ENCODE measurements at places on chromosomes 7 and 10. TPM values are rescaled to one million over a fixed set of nuclear protein-coding genes. Genes with fewer than 3 reads are reported as not detected.

DNA sequence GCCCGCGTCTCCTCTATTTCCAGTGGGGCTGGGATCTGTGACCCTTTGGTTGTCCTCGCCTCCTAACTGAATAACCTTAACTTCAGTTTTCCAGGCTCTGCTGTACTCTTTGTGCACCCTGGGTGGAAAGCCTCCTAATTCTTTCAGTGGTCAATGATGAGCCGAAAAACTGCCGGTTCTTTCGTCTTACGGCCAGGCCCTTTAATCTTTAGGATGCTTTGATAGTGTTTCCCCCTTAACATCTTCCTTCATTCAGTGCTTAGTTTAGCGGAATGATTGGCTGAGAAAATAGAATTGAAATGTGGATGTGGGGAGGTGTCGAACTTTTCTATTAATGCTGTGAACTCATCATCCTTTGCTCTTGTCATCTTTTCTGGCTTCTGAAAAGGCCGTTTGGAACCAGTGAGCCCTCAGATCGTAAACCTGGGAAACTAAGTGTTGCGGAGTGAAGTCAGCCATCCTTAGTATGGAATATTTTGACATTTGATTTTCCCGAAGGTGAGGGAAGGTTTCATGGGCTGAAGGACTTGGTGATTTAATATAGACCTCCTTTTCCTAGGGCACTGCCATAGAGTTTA, 847 bp downstream of the GARS1 start:
- H3K4me3 ChIP-seq: peak overlapping the region; percentile 96
- no peak for DNase-seq
- H3K27me3 ChIP-seq: no peaks in the 10 kb centered on the region
- peaks cover 18% of the 10 kb centered on the region for H3K4me1 ChIP-seq

- H3K36me3 ChIP-seq: no peaks in the 10 kb centered on the region
- H3K27me3 ChIP-seq: no peaks in the 10 kb centered on the region
- H3K27ac ChIP-seq: no peak overlapping the region
- no peak overlapping the region for H3K4me3 ChIP-seq
Measured at GRCh38 chr10:91672021-91672608, 39.2 kb upstream of the PPP1R3C start.

GRCh38 chr10:86533328-86533727, 11.7 kb upstream of the WAPL start:
- DNase-seq: no peak
- H3K27ac ChIP-seq: no peak overlapping the region
- H3K4me3 ChIP-seq: no peak overlapping the region
- H3K36me3 ChIP-seq: no peaks in the 10 kb centered on the region
- no peaks in the 10 kb centered on the region for H3K27me3 ChIP-seq
- H3K4me1 ChIP-seq: no peaks in the 10 kb centered on the region

- H3K36me3 ChIP-seq: no peaks in the 10 kb centered on the region
- no peak overlapping the region for H3K4me3 ChIP-seq
- no peak for DNase-seq
- H3K4me1 ChIP-seq: no peaks in the 10 kb centered on the region
- no peaks in the 10 kb centered on the region for H3K27me3 ChIP-seq
- no peak overlapping the region for H3K27ac ChIP-seq
Measured at GRCh38 chr10:2294739-2295138, 557.4 kb upstream of the ADARB2 start.

HDAC9 gene
- 33.4 TPM for total RNA-seq

PPIA gene
- 945 TPM for total RNA-seq

DNA sequence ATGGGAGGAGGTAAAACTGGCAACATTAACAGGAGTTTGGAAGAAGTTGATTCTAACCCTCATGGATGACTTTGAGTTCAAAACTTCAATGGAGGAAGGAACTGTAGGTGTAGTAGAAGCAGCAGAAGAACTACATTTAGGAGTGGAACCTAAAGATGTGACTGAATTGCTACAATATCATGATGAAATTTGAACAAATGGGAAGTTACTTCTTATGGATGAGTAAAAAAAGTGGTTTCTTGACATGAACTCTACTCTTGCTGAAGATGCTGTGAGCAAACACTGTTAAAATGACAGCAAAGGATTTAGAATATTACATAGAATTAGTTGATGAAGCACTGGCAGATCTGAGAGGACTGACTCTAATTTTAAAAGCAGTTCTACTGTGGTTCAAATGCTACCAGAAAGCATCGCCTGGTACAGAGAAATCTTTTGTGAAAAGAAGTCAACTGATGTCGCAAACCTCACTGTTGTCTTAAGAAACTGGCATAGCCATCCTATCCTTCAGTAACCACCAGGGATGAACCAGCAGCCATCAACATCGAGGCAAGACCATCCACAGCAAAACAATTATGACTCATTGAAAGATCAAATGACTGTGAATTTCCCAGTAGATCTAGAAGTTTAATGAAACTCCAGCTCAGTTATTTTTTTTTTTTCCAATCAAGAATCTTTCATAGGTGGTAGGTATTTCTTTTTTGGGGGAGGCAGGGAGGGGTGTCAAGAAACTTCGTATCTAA, 20.8 kb downstream of the BRAF start:
- H3K27me3 ChIP-seq: no peaks in the 10 kb centered on the region
- DNase-seq: no peak
- H3K4me1 ChIP-seq: no peaks in the 10 kb centered on the region
- no peaks in the 10 kb centered on the region for H3K36me3 ChIP-seq
- no peak overlapping the region for H3K27ac ChIP-seq

GRCh38 chr10:102720337-102720736, 5.9 kb downstream of the SFXN2 start:
- H3K36me3 ChIP-seq: no peaks in the 10 kb centered on the region
- H3K27me3 ChIP-seq: no peaks in the 10 kb centered on the region
- no peak for DNase-seq

- no peak for DNase-seq
- H3K4me1 ChIP-seq: no peaks in the 10 kb centered on the region
- H3K36me3 ChIP-seq: no peaks in the 10 kb centered on the region
- no peaks in the 10 kb centered on the region for H3K27me3 ChIP-seq
- H3K4me3 ChIP-seq: no peak overlapping the region
Measured at GRCh38 chr7:46432708-46433107, 511.6 kb upstream of the IGFBP3 start.

DNA sequence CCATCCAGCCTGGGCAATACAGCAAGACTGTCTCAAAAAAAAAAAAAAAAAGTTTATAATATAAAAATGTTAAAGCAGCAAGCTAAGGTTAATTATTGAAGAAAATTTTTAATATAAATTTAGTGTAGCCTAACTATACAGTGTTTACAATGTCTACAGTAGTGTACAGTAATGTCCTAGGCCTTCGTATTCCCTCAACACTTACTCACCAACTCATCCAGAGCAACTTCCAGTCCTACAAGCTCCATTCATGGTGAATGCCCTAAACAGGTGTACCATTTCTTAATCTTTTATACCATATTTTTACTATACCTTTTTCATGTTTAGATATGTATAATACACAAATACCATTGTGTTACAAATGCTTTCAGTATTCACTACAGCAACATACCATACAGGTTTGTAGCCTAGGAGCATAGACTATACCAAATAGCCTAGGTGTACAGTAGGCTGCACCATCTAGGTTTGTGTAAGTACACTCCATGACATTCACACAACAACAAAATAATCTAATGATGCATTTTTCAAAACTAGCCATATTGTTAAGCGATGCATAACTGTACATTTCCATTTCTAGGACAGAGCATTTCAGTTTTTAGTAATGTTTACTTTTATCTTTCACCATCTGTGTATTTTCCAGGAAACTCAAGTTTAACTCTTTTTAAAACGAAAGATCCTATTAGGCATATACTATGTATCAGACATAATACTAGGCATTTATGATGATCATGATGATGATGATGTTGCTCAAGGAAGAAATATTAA, 43.3 kb downstream of the CNOT4 start:
- no peaks in the 10 kb centered on the region for H3K27me3 ChIP-seq
- H3K4me1 ChIP-seq: no peaks in the 10 kb centered on the region
- DNase-seq: no peak
- no peaks in the 10 kb centered on the region for H3K36me3 ChIP-seq
- H3K27ac ChIP-seq: no peak overlapping the region
- H3K4me3 ChIP-seq: no peak overlapping the region

Measured in ascending aorta (tissue), 2 donors.